Stimulated activated CD4-positive, alpha-beta T cell treated with anti-CD3 and anti-CD28 coated beads, Interleukin-1b, Interleukin-23, amount 100 ng/mL, for 1 hour (primary cell): ENCODE measurements at places on chromosomes 7 and 10.

- no peak for DNase-seq
Observed at GRCh38 chr7:43868181-43868580, 1.1 kb downstream of the MRPS24 start.

GRCh38 chr7:47669178-47669891 is 87.4 kb upstream of the TNS3 start:
- no peak for DNase-seq

DNA sequence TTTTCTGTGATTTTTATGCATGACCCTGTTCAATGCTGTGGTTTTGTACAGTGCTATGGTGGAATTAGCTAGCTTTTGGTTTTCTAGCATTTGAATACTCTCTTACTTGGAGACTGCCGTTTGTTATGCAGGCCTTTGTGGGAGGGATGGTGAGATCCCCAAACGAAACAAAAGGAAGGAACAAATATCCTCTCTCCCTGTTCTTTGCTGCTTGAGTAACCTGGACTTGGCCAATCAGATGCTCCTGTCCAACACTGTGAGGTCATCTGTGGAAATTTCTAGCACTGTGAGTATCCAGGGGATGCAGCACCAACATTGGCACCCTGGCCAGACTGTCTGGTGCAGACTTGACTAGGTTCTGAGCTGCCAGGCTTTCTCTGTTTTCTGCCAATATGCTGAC is 314.4 kb downstream of the ANKRD30A start:
- DNase-seq, result no peak

DNA sequence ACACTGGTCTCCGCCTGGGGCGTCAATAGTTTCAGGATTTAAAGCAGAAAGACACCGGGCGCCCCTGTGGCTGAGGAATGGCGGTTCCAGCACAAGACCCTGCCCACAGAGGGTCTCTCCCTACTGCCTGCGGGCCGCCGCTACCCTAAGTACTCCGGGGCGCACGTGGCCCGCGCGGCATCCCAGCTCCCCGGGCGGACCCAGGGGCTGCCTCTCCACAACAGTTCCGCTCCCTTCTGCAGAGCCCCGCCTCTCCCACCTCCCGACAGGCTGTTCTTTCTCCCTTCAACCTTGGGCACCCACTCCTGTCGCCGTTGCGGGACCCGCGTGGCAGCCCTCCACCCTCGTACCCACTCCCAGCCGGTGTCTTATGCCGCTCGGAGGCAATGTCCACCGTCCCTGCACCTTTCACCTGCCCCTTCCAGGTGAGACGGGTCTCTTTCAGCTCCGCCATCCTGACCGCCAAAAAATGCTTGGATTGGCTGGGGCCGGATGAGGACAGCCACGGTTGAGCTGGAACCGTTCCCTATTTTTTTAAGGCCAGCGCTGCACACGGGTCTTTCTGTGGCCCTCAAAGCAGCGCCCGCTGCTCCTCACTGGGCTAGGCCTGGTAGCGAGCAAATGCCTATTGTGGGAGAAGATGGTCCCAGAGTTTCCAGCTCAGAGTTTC is 1.6 kb upstream of the NKX2-3 start:
- DNase-seq, result no peak

- no peak for DNase-seq
Observed at GRCh38 chr7:47785923-47786556, 162.2 kb downstream of the PKD1L1 start.

DNA sequence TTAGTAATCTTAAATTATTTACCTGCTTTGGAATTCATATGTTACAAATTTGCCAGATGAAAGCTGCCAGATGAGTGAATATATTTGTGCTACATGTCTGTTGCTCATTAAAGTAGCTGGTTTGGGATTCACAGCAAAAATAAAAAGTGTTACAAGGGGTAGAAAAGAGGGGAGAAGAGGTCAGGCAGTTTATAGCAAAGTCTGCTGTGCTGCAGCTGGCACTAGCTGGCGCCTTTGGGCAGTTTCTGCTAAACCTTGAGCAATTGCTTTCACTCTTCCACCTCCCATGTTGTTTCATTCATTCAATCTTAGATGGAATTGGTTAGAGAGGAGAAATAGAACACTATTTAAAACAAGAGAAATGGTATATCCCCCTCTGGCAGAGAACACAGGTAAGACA is 404.1 kb upstream of the LRGUK start:
- DNase-seq, result no peak

DNA sequence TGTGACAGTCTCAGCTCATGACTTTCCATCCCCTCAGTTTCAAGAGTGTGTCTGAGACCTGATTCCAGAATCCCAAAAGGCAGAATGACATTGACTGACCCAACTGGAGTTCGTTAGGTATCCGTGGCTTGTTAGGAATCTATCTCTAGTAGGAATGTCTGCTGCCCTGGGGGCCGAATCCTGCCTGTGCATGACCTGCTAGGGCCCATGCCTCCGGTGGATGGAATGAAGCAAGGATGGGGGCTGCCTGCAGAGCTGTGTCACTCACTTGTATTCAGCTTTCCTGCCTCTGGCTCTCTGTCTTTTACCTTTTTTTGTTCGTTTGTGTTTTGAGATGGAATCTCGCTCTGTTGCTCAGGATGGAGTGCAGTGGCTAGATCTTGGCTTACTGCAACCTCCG is 129.5 kb downstream of the SDK1 start:
- DNase-seq, result no peak

GRCh38 chr7:6260291-6261187 is 11.9 kb downstream of the CYTH3 start:
- no peak for DNase-seq

DNA sequence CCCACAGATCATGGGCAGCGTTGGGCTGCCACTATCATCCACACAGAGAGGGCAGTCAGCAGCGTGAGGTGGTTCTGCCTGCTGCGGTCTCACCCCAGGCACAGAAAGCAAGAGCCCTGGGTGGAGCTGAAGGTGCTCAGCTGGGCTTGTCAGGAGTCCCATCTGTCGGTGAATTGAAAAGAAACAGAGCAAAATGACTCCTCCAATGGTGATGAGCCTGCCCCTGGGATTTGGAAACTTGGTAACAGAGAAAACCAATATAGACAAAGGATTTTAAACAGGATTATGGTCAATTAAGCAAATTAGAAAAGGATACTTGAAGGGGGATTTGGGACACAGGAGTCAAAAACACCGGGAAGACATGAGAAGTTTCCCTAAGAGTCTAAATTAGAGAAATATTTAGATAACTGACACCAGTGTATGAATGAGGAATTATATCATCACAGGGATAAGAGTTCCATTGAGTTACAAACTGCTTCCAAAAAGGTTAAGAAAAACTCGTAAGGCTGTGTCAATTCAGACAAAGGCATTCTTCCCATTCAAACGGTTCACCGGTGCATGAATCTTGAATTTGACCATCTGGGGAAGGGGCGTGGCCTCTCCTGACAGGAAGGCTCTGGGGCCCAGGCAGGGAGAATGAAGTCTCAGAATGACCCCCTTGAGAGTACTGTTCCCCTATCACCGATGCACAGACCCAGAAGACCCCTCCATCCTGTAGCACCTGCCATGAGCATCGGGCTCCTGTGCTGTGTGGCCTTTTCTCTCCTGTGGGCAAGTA is 70.0 kb upstream of the PRSS58 start:
- DNase-seq, result no peak

- no peak for DNase-seq
Observed at GRCh38 chr7:82413237-82413636, 30.3 kb downstream of the CACNA2D1 start.

DNA sequence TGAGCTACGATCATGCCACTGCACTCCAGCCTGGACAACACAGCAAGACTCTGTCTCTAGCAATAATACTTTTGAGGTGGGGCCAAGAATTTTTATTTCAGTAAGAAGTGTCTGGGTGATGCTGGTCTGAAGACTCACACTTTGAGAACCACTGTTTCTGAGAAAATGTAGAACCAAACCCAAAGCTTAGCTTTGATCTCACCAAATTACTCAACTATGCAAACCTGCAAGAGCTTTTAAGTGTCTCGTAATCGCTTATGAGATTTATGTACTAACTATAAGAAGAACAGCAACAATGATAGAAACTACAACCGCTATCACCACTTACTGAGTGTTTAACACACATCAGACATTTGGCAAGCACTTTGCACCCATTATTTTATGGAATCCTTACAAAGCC is 29.5 kb downstream of the APBB1IP start:
- DNase-seq, result no peak

- no peak for DNase-seq
Observed at GRCh38 chr10:20303453-20304152, 487.4 kb downstream of the PLXDC2 start.

GRCh38 chr10:28036587-28036986 is 37.7 kb upstream of the ODAD2 start:
- no peak for DNase-seq

DNA sequence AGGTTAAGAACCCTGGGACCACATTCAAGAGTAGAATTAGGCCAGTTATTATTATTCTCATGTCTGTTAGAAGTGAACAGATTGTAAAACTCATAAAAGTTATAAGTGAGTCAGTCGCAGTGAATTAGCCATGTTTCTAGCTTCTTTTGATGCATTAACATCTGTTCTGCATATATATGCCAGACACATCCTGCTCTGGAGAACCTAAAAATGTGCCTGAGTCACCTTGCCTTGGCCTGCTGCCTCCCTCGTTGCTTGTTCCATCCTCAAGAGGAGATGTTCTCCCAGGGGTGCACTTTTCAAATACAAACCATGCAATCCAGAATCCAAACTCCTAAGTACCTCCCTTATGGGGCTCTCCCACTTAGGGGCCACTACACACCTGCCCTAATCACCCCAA is 14.8 kb downstream of the TSPAN12 start:
- no peak for DNase-seq

GRCh38 chr7:42315103-42315502 is 78.1 kb upstream of the GLI3 start:
- DNase-seq, result no peak

- no peak for DNase-seq
Observed at GRCh38 chr10:128971374-128972035, 495.5 kb upstream of the MGMT start.

DNA sequence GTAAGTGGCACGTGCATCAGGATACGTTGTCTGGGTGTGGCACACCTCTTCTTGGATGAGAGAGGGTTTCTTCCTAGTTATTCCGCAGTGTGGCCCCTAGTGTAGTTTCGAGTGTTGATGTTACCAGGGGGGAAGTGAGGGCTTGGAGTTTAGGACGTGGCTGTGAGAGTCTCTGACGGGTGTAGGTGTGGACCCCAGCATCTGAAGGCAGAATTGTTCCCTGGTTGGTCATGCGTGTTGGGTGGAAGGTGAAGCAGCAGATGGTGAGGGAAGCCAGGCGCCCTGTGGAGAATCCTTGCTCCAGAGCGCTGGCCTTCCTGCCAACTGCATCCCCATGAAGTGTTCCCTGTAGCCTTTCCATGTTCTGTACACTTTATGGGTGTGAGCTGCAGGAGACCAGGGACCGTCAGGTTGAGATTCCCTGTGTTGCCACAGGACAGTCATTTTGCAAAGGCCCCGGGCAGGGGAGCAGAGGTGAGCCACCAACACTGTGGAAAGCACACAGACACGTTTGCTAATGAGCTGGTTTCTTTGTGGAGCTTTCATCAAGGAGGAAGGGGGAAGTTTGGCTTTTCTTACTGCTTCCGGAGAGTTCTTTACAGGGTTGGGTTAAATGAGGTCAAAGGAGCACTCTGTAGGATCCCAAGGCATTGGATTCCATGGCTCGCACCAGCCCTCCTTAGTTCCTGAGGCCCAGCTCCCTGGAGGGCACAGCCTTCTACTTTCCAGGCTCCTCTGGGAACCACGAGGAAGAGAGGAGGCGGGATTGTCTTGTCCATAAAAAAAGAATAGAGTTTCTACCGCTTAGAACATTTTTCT is 32.0 kb downstream of the TSPAN14 start:
- no peak for DNase-seq

DNA sequence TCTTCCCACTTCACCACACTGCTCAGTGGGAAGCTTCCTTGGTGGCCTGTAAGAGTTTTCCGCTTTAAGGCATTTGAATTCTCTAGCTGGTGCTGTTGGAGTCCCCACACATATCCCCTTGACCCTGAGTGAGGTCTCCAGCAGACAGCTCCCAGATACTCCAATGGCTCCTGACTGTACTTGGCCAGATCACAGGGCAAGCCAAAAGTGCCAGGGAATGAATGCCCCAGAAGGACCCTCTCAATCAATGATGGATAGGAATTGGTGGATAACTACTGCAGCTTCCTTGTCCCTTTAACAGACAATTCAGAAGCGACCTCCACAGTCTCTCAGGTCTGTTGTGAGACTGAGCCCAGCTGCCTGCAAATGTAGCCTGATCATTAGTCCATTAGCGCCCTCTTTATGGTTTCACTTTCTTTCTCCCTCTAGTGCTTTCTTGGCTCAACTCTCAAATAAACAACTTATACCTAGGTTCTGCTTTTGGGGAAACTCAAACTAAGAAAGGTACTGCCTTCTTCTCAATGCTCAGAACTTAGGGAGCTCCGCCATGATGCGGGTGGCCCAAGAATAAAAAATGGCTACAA is 283.0 kb downstream of the TCF7L2 start:
- no peak for DNase-seq

DNA sequence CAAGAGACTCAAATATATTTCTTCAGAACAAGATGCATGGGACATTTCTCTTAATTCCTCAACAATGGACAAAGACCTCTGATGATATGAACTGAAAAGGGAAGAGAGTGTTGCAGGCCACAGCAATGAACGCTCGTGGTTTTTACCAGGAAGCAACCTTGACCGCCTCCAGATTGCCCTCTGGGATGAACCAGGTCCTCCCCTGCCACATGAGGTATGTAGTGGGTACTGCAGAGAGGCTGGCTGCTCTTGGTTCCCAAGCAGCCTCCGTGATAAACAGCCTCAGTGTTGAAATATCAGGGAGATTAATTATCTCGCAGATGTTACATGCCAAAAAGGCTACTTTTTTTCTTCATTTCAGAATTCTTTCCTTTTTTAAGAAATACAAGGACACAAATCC is 338.8 kb downstream of the ELMO1 start:
- no peak for DNase-seq

DNA sequence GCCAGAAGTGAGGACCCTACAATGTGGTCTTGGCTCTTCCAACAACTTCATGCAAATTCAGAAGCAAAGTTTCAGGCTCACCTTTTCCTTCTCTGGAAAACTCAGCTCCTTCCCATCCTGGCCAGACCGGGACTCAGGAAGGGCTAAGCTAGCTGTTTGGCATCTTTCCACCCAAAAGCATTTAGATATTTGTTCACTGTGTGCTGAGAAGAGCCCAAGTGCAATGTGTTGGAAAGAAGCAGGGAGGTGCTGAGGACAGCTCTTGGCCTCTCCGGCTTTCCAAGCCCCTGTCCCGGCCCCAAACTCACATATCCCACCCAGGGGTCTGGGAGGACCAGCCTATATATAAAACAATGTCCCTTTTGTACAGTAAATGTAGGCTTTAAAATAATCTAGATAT is 44.5 kb downstream of the MKI67 start:
- DNase-seq, result no peak

- no peak for DNase-seq
Observed at GRCh38 chr7:4724648-4725013, 42.5 kb downstream of the FOXK1 start.

GRCh38 chr10:14653271-14654161 is 121.2 kb downstream of the FAM107B start:
- DNase-seq, result no peak

DNA sequence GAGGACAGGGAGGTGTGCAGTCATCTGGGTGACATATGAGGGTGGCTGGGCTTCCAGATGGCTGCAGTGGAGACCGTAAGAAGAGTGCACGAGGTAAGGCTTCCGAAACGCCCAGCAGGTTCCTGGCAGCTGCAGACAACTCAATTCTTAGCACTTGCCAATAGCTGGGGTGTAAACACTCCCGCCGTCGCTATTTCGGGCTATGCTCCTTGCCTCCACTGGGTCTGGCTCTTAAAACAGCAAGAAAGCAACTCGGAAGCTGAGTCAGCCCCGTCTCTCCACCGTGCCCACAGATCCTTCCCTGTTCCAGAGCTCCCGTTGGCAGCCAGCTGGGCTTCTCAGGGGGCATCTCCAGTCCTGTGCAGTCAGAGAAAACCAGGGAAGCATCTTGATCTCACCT is 6.1 kb upstream of the PDGFA start:
- no peak for DNase-seq
